Activated CD4-positive, alpha-beta T cell treated with anti-CD3 and anti-CD28 coated beads for 4 hours (primary cell): ENCODE measurements at places on chromosomes 4 and X.

- no peak for DNase-seq
These were observed 40.2 kb upstream of the NKX3-2 start for GRCh38 chr4:13584481-13584880.

DNA sequence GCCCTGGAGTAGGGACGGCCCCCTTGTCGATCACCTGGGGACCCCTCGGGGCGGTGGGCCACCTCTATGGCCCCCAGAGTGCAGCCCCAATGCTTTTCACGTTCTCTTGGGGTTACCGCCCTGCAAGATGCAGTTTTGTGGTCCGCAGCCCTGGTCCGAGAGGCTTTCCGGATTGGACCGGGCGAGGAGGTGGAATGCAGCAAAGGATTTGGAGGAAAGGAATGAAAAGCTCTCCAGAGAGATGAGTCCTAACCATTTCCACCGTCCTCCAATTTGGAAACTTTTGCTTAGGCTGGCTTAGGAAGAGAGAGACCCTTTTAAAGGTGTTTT is 601 bp downstream of the SLC25A43 start:
- no peak for DNase-seq

GRCh38 chrX:10233173-10233572 is 76.4 kb downstream of the CLCN4 start:
- no peak for DNase-seq

DNA sequence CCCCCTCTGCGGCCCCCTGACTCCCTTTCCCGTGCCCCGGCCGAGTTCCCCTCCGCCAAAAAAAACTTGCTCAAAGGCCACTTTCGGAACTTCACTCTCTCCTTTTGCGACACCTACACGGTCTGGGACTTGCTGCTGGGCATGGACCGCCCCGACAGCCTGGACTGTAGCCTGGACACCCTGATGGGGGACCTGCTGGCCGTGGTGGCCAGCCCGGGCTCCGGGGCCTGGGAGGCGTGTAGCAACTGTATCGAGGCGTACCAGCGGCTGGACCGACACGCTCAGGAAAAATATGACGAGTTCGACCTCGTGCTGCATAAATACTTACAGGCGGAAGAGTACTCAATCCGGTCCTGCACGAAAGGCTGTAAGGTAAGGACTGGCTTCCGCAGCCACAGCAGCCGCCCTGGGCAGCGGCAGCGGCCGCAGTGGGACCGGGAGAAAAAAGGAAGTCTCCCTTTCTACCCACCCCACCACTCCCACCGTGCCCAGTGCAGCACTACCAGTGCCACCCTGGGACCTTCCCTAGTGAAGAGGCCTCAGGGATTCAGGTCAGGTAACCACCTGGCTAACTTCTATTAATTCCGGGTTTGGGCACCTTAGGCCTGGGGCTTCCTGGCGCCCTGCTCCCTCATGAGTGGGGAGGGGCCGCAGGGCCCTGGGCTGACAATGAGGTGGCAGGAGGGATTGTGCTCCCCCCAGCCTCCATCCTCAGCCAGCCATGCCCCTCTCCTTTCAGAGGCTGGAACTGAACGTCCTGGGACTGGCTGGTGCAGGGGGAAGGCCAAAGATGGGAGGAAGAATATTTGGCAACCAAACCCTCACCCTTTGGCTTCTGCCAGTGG is 1.9 kb downstream of the NALF2 start:
- no peak for DNase-seq

DNA sequence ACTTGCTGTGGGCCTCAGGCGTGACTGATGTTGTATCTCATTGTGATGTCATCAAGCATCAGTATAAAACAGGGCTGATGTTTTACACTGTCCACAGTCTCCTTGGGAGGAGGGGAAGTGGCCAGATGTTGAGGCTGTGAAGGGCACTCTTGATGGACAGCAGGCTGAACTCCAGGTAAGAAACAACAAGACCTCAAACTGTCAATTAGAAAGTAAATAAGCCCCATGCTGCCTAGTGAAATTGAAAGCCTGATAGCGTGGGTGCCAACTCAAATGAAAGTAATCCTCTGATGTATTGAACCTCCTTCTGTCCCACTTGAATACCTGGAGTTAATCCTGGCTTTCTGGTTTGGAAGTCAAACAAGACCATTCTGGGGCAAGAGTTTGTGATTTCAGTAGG is 19.7 kb downstream of the VSIG1 start:
- no peak for DNase-seq
